ENCODE measurements at places on chromosomes 7 and 10.

GRCh38 chr7:2800931-2801688 lies 43.0 kb downstream of the GNA12 start:
- no peak for DNase-seq

DNA sequence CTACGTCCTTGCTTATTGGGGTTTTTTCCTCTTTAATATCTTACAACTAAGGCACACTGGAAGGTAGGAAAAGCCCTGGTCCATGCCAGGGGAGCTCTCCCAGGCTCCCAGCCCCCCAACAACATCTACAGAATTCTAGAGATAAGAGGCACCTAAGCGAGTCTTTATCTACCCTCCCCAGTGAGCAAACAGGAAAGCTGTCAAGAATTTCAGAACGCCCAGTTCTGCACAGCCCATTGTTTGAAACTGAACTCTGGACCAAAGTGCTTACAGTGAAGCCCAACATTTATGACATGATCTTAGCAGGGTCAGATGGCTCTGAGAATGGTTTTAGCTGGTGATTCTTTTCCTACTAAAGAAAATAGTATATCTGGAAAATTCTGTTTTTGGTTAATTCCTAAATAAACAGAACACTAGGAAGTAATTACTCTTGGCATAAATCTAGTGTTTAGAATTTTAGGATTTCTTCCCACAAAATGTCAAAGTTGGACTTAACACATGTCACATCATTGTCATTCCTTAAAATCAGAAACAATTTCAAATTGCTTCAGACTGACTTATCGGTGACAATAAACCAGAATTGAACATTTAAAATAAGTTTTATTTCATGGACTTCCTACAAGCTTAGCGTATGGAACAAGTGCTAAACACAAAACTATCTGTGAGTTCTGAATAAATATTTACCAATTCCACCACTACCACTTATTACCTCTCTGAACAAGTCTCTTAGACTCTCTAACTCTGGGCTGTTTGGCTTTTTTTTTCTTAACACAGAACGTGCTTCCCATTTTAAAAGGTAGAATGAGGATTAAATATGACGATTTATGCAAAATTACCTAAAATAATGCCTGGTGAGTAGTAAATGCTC lies 31.3 kb upstream of the RNF32 start:
- DNase-seq = no peak

GRCh38 chr10:123974406-123974805 lies 82.8 kb upstream of the CPXM2 start:
- no peak for DNase-seq

- no peak for DNase-seq
Observed at GRCh38 chr10:29183301-29183945, 105.4 kb upstream of the LYZL1 start.

DNA sequence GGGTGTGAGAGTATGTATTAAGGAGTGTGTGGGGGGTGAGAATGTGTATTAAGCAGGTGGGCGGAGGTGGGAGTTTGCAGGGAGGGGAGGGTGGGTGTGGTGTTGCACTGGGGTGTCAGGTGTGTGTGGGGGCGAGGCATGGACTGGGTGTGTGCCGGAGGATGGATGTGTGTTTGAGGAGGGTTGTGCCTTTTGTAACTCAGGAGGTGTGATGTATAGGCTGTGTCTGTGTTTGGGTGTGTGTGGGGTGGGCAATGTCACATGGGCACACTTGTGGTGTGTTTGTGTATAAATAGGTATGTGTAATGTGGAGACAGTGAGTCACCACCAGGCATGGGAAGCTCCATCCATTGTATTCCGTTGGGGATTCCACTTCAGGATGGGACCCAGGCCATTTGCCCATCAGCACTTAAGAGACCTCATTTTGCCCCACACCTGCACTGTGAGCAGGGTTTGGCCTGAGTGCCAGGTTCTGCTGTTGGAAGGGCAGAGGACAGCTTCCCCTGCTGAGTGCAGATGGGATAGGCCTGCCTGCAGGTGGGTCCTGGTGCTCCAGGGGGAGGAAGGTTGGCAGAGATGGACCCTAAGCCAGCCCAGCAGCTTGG lies 5.8 kb downstream of the UNC5B start:
- DNase-seq = no peak

GRCh38 chr10:10500937-10501336 lies 516.7 kb upstream of the CELF2 start:
- DNase-seq = no peak

- DNase-seq = no peak
Observed at GRCh38 chr7:69219381-69219780, 378.9 kb upstream of the AUTS2 start.

GRCh38 chr10:48235501-48235900 lies 39.0 kb downstream of the FRMPD2 start:
- no peak for DNase-seq

- no peak for DNase-seq
Observed at GRCh38 chr10:67705921-67706320, 9.9 kb upstream of the CTNNA3 start.

DNA sequence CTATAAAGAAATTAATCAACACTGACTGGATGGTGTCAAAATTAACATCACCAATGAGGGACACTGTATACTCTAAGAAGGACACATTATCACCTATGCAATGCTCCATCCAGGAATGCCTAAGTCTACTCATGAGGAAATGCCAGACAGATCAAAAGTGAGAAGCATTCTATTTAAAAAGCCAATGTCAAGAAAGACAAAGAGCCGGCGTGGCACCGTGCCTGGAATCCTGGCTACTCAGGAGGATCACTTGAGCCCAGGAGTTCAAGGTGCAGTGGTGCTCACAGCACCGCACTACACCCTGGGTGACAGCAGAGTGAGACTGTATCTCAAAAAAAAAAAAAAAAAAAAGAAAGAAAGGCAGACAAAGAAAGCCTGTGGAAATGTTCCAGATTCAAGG lies 45.5 kb upstream of the ANAPC16 start:
- DNase-seq = no peak
